ENCODE measurements at places on chromosomes 6 and 20.

- no peak for DNase-seq
These were observed 175.8 kb upstream of the VGLL2 start for GRCh38 chr6:117089604-117090003.

- DNase-seq = no peak
These were observed 14.1 kb downstream of the C6orf141 start for GRCh38 chr6:49564552-49564951.

GRCh38 chr6:24882835-24883555, 52.8 kb downstream of the RIPOR2 start:
- DNase-seq = no peak

- DNase-seq = no peak
These were observed 147.2 kb downstream of the SYCP2 start for GRCh38 chr20:59785986-59786795.

- no peak for DNase-seq
These were observed 1201.1 kb upstream of the GJE1 start for GRCh38 chr6:140931581-140931980.

GRCh38 chr6:154461348-154461747, 49.1 kb downstream of the CNKSR3 start:
- DNase-seq = no peak
